ENCODE measurements at places on chromosomes 13 and 19. TPM values are rescaled to one million over a fixed set of nuclear protein-coding genes. Genes with fewer than 3 reads are reported as not detected.

DNA sequence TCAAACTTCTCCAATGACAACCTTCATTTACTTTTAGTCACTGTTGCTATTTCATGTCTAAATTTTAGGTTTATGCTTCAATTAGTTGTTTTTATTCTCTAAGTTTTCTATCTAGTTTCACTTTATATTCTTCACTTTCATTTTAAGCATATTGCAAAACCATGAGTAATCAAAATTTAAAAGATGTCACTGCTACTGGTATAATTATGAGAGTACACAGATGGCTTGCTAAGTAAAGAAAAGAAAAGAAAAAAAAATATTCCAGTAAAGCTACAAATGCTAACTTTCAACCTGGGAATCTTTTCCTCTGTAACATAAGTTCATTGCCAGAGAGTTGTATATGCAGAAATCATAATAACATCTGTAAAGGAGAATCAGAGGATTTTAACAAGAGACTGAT lies 1624.7 kb downstream of the PCDH9 start:
- peak; percentile 4 for DNase-seq

DNA sequence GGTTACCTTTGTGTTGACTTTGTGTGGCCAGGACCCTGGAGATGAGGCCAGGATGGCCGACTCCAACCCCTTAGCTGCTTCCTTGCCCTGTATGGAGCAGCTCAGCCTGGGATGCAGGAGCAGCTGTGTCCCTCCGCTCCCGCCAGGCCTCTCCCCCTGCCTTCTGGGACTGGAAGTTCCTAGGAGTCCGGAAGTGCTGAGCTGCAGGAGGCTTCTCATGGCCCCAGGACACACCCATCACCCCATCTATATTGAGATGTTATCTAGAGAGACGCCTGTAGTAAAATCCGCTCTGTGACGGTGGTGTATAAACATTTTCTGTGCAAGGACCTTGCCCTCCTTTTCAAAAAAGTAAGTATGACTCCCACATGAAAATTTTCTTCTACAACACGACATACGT lies 27.0 kb downstream of the WTIP start:
- no peak for DNase-seq

DNA sequence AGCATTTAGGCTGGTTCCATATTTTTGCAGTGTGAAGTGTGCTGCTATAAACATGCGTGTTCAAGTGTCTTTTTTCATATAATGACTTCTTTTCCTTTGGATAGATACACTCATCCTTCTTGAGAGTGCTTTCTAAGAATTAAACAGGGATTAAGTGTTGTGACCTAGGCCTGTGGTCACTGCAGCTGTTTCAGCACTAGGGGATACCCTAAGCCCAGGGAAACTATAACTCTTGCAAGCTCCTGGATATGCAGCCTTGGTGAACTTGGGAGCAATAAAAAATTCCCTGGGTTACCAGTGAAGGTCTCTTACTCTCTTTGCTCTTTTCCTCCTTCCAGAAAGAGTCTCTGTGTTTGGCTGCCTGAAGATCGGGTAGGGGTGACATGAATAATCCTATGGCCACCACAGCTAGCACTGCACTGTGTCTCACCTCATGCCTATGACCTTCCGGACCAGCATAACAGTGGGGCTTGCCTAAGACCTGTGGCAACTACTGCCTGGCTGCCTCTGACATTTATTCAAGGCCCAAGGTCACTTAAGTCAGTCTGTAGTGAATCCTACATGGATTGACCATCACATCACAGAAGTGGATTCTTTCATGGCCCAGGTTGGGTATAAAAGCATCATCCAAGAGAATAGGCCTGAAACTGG lies 799.7 kb downstream of the DACH1 start:
- peak; percentile 19 for DNase-seq

GRCh38 chr13:71278512-71278911 lies 588.5 kb downstream of the DACH1 start:
- peak; percentile 14 for DNase-seq

- no peak for DNase-seq
Observed at GRCh38 chr19:56972291-56972841, 131.8 kb upstream of the PEG3 start.

VN1R4 gene
- total RNA-seq = not detected

DNA sequence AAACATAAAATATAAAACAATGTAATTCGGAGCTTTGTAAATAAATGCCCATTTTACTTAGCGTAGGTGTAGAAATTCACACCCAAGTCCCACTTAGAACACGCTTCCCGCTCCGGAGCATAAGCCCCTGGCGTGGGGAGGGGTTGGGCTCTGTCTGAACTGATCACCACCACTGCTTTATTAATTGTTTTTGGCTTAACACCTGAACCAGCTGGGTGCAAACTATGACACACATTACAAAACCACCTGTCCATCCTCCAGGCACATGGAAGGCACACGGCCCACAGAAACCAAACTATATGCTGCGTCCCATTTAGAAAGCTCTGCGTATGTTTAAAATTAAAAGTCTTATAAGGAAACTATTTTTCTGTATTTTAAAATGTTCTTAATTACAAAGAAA lies 25.9 kb downstream of the RASA3 start:
- DNase-seq = no peak

DNA sequence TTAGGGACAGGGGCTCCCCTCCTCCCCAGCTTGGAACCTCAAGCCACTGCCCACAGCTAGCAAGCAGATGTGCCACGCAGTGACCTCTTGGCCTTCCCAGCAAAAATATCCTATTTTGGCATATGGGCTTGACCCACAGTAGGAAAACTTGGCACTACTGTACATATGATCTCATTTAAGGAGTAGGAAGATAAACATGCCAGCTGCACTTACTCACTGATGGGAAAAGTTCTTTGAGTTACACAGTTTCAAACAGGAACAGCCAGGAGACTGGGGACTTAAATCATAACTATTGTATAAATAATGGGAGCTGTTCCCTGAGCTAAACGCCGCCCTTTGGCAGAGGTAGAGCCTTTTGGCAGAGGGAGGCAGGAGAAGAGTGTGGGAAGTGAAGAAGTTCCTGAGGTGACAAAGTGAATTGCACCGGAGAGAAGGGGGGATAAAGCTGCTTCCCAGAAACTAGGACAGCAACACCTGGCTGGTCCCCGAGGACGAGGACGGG lies 6.1 kb downstream of the SACS start:
- peak; percentile 49 for DNase-seq

SLC25A15 gene
- total RNA-seq = 8.1 TPM

GRCh38 chr13:45373162-45373547 lies 32.2 kb upstream of the TPT1 start:
- no peak for DNase-seq

C5AR2 gene
- total RNA-seq = 2.7 TPM

PSG6 gene
- total RNA-seq = not detected

FAM216B gene
- 36.3 TPM for total RNA-seq

- DNase-seq = no peak
Observed at GRCh38 chr13:57030671-57031070, 110.0 kb upstream of the PRR20A start.

PIBF1 gene
- total RNA-seq = 26.6 TPM

GRCh38 chr19:11138601-11139300 lies 16.8 kb downstream of the SPC24 start:
- peak; percentile 87 for DNase-seq

ZNF223 gene
- 9.6 TPM for total RNA-seq

Data from lung (tissue), 17 donors.